ENCODE measurements at places on chromosomes 12 and 14.

DNA sequence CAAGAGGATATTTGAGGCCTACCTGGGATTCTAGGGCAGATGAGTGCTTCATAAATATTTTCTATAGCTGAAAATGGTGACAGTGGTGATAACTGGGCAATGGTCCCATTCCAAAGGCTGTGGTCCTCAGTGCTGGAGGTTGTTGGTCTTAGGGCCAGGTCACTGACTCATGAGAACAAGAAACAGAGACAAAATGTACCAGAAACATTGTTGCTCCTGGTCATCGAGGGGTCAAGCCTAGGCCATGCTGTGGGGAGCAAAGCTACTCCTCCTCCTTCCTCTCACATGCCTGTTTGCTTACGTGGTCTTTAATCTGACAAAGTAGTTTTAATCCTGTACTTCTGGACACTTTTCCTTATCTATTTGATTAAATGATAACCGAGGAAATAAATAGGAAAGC, 33.8 kb downstream of the ERG28 start:
- no peak for DNase-seq

DNA sequence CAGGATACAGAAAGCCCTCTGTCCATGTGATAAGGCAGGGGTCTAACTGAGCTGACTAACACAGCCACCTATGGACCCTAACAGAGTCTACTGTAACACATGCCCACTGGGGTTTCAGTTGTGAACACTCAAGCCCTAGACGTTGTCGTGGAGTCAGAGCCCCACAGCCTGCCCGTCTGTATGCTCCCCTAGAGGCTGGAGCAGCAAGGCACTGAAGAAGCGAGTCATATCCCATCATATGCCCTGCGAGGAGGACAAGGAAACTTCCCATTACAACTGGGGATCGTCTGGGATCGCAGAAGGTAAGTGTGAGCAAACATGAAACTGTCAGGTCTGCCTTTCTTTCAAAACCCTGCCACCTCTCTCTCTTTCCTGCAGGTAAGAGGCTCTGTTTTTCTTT, 138.1 kb downstream of the GPR65 start:
- DNase-seq = no peak

- no peak for DNase-seq
Observed at GRCh38 chr14:54845641-54846040, 57.0 kb downstream of the GCH1 start.

GRCh38 chr12:32881107-32881506, 15.5 kb downstream of the PKP2 start:
- DNase-seq = no peak

DNA sequence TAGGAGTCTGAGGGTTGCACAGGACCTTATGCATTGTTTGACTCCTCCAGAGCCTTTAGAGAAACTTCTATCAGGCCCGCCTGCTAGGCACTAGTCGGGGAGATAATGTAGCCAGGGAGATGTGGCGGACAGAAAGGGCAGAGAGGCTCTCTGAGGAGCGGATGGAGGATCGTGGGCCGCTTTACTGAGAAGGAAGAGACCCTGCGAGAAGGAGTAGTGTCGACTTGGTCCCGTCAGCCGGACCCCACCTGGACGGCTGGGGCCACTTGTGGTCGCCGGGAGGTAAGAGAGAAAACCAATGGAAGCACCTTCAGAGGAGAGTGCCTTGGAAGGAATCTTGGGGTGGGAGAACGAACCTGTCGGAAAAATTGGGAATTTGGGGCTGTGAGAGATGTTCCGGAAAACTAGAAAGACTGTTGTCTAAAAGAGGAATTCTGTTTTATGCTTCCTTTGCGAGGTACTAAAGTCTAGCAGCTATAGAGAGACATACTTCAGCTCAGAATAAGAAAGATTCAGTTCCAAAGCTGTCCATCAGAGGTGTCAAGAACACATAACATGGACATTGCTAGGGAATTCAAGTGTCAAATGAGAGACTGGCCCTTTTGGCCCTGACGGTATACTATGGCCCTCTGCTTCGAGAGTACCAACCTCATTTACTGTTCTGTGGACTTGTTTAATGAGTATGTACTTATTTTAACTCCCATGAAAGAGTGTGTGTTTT, 660 bp upstream of the MCRS1 start:
- DNase-seq = no peak

- peak; percentile 4 for DNase-seq
Observed at GRCh38 chr14:36070031-36070719, 106.3 kb downstream of the PTCSC3 start.

DNA sequence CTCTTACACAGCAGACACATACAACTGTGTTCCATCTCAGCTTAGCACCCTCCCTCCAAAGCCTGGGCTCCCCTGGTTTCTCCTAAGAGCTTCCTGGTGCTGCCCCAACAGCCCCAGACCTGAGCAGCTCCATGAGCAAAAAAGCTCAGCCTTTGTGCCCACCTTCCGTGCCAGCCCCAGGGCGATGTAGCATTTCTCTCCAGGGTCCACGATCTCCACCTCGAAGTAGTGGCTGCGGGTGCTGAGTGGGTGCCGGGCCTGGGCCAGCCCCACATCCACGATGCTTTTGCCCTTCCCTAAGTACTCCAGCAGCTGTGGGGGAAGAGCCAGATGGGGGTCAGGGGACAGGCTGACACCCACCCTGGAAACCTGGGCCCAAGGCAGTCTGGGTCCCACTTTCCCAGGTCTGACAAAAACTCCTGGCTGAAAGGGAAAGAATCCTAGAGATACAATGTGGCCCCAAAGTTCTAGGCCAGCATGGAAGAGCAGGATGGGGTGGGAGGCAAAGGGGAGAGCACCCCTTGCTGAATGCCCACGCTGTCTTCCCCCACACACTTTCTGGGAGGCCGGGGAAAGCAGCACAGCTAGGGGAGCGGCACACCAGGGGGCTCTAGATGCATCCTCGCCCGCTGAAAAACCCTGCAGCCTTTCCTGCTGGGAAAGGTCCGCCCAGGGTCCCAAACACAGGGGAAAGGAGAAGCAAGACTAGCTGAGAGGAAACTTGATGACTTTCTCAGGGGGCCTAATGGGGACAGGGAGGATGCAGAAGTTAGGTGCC, 11.0 kb downstream of the SPRYD3 start:
- DNase-seq = no peak

DNA sequence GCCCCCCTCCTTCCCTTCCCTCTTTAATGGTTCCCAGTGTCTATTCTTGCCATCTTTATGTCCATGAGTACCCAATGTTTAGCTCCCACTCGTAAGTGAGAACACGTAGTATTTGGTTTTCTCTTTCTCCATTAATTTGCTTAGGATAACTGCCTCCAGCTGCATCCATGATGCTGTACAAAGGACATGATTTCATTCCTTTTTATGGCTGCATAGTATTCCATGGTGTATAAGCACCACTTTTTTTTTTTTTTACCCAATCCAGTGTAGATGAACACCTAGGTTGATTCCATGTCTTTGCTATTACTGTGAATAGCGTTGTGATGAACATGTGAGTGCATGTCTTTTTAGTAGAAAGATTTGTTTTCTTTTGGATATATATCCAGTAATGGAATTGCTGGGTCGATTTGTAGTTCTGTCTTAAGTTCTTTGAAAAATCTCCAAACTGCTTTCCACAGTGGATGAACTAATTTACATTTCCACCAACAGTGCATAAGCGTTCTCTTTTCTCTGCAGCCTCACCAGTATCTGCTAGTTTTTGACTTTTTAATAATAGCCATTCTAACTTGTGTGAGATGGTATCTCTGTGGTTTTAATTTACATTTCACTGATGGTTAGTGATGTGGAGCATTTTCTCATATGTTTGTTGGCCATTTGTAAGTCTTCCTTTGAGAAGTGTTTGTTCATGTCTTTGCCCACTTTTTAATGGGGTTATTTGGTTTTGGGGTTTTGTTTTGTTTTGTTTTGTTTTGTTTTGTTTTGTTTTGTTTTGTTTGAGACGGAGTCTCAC, 26.0 kb downstream of the RPS29 start:
- DNase-seq = no peak

- no peak for DNase-seq
Observed at GRCh38 chr12:1279050-1279449, 288.0 kb downstream of the ERC1 start.

DNA sequence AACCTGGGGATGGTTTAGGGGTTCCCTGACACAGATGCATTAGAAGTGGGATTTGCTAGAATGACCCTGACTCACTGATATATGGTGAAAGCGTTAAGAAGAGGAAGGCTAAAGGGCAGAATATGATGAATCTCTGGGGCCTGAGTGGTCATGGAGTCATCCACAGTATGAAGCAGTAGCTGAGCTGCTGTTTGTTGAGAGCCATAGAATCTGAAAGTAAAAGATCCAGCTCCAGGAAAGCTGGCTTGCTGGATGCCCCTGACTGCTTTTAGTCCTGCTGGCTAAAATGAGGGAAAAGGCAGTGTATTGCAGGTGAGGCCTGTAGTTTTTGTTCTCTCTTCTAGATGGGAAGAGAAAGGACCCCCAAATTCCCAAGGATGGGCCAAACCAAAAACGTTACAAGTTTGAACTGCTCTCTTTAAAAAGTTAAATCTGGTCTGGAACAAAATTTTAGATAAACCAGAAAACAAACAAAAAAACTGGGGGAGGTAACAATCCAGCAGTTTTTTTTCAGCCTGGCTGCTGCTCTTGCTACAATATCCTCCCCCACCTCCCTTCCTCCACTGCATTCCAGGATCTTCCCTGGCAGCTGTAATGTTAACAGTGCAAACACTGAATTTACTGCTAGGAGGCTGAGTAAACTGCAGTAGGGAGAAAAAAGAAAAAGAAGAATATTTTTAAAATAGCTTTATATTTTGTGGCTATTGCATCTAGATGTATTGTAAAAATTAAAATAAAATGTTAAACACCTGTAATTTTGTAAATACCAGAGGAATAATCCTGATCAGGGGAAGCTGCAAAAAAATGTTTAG, 16.5 kb downstream of the SEL1L start:
- DNase-seq = no peak

GRCh38 chr12:25347716-25348592, 97.2 kb upstream of the KRAS start:
- no peak for DNase-seq

- DNase-seq = no peak
Observed at GRCh38 chr14:23829736-23830471, 123.7 kb upstream of the DHRS4 start.

- DNase-seq = no peak
Observed at GRCh38 chr12:47868552-47869031, 36.2 kb downstream of the VDR start.

DNA sequence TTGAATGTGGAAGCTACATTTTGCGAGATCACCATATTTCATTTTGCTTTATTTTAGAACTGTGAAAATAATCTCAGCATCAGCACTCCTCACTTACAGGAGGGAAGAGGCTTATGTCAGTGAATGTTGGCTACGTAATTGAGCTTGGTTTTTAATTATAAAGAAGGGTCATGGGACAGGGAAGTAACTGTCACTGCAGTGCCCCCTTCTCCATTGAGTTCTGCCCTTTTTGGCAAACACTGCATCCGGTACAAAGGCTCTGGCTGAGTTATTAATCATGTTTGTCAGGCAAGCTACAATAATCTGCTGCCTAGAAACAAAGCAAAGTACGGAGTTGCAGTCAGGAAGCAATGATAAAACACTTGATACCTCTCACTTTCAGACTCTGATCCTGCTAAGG, 546.7 kb downstream of the SNAPC1 start:
- no peak for DNase-seq

DNA sequence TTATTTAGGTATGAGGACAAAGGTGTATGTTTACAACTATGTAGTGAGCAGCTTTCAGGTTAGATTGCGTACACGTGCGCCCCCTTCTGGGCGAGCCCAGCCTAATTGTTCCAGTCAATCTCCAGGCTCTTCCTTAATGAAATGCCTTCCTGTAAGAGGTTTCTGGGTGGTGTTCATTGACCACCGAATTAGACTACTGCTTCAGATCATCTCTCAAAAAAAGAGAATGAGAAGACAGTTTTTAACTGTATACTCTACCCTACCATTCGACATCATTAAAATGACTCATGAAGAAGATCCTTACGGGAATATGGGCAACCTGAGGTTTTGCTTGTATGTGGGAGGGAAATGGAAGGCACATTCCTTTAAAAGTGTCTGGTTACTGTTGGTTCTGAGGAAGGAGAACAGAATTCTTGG, 2.1 kb downstream of the LUM start:
- DNase-seq = no peak

GRCh38 chr12:130920119-130920703, 33.5 kb upstream of the ADGRD1 start:
- DNase-seq = no peak

DNA sequence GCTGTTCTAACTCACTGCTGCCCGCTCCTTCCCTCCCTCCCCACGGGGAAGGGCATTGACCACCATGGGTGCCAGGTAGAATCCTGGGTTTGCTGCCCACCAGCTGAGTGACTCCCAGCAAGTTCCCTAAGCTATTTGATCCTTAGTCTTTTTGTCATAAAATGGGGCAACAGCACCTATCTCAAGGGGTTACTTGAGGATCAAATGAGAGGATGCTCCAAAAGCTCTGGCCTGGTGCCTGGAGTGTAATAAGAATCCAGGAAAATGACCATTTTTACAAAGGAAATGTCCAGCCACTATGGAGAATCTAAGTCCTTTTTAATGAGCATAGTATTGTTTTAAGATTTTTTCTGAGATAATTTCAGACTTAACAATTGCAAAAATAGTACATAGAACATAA, 61.4 kb upstream of the CMKLR1 start:
- DNase-seq = no peak

DNA sequence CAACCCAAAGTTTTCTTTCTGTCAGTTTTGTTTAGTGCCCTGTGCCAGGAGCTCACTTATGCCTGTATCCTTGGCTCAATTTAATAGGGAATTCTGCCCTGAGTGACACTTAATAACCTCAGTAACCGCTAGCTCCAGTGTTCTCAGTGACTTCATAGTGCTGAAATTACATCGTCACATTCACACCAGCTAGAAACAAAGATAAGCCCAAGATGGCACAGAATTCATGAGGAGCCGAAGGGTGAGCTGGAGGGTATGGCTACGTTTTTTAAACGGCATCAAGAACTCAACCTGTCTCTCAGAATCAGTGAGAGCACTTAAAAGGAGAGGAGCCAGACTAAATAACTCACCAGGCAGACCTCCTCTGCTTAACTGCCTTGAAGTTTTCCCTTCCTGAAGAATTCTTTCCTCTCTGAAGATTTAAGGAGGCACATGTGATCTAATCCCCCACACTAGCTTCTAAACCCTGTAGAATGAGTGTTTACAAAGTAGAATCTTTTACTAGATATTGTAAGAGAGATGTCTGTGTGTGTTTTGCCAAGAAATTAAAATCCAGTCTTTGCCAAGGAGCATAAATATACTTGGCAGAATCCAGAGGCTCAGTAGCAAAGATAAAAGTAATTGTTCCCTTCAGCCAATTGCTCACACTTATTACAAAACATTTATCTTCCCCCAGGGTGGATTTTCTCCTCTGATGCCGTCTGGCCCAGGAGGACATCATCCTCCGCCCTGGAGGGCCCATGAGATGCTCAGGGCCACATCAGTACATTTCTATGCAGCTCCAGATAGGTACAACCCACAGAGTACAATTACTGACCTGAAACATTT, 37.3 kb downstream of the PTGER2 start:
- DNase-seq = no peak

DNA sequence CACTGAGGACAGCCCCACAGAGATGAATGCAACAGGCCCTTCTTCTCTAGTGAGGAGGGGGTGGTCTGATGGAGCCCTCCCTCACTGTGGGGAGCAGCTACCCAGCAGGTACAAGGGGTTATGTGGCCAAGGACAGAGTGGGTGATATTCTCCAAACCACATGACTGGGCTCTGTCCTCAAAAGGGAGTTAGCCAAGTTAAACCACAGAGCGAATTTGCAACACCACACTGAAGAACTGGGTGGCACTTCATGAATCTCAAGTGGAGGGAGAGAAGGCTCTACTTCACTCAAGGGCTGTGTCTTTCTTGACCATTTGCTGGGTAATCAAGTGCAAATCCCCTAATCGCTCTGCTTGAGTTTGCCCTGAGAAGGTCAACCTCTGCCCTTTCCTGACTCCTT, 12.5 kb downstream of the GPR68 start:
- DNase-seq = no peak
